ENCODE measurements at places on chromosomes 7 and 10.

DNA sequence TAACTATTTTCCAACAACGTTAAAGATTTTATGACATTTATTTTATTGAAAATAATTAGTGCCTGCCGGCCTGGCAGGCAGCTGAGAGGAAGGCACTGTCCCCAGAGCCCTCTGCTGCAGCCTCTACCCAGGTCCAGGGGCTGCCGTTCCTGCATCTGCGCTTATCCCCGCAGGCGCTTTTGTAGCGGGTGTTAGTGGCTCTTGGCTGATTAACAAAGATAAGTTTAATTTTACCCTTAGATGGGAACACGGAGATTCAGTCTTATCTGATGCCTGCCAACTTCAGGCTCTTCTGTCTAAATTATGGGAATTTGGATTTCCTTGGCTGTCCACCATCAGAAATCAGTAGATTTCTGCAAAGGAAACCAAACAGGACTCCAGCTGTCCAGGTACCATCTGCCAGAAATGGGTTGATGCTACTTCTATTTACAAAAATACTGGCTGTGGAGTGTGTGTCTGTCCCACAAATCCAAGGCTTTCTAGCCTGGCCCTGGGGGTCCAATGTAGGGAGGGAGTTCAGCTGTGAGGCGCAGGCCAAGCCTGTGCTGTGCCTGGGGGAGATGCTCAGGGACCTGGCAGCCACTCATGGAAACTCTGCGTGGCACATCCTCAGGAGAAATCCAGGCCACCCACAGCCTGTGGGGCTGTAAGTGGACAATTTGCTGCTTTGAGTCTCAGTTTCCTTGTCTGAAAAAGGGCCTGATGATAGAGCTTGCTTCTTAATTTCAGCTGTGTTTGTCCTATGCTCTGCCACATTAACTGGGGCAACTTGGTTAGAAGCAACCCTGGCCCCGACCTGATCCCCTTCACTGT lies 62.0 kb upstream of the IGFBP3 start:
- DNase-seq: no peak

GRCh38 chr7:18064242-18064838 lies 36.7 kb upstream of the PRPS1L1 start:
- no peak for DNase-seq

GRCh38 chr10:7786430-7786829 lies 1.4 kb downstream of the KIN start:
- DNase-seq: no peak

- DNase-seq: no peak
Measured at GRCh38 chr7:6268907-6269306, 3.5 kb downstream of the CYTH3 start.

DNA sequence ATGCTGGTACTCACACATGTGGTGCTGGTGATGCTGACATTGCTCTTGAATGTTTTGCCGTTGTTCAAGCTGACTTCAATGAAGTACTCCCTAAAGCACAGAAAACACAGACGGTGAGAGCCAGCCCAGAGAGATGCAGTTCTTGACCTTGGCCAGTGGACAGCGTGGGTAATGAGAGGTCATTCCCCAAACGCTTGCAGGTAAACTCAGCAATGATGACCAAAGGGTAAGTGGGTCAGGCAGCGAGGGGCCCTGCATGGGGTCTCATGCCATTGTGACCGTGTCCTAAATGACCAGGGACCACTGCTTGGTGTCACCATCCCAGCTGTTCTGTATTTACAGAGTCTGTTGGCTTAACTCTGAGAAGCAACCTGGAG lies 32.8 kb upstream of the ANTXRL start:
- no peak for DNase-seq

- peak; percentile 87 for DNase-seq
Measured at GRCh38 chr10:17348501-17349349, 105.7 kb downstream of the ST8SIA6 start.

GRCh38 chr7:105297985-105298384 lies 90.7 kb downstream of the SRPK2 start:
- DNase-seq: no peak

All from fibroblast of lung (primary cell).